ENCODE measurements at places on chromosomes 13 and 19. TPM values are rescaled to one million over a fixed set of nuclear protein-coding genes. Genes with fewer than 3 reads are reported as not detected.

TMEM59L gene
- not detected for total RNA-seq

APOC4 gene
- total RNA-seq: not detected

LRRC63 gene
- under 0.01 TPM for total RNA-seq

SPPL2B gene
- 10.5 TPM for total RNA-seq

DNA sequence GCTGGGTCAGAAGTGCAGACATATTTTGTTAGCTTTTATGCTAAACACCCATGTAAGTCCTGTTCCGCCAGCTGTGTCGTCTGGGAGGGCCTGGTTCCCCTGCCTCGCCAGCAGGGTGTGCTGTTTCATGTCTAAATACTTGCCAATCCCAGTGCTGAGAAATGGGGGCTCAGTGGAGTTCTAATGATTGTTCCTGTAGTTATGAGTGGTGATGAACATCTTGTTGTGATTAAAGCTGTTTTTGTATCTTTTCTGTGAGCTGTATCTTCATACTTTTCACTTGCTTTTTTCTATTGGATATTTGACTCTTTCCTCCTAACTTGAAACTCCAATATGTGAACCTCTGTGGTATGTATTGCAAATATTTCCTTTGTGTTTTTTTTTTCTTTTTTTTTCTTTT, 32.7 kb downstream of the KDM4B start:
- peak; percentile 69 for DNase-seq

DNA sequence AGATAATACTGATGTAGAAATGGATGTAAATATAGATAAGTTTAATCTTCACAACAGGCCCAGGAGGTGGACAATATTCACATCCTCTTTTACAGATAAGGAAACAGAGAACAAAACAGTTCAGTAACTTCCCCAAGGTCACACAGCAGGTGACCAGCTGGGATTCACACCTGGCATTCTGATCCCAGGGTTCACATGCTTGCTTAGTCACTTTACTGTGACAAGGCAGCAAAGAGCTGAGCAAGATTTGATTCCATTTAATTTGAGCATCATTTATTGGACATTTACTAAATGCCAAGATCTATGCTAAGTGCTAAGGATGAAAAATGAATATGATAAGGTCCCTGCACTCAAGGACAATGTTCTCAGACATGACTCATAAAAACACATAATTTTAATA, 94.1 kb upstream of the STARD13 start:
- DNase-seq: peak; percentile 71

DNA sequence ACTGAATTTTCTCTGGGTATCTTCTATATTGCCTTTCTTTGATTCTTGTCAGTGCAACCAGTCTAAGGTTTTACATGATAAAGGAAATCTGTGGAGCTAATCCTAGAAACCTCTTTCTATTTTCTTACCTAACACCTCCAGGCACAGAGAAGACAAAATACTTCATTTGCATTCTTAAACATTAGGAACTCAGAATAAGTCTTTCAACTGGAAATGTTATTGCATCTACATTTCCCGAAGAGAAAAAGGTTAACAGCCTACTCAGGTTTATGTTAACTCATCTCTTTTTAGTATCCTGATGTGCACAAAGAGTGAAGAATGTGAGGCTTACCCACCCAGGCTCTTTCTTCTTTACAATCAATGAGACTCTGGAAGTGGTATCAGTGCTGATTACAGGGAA, 106.7 kb downstream of the PCCA start:
- no peak for DNase-seq

FAAP24 gene
- total RNA-seq: 1.5 TPM

LYL1 gene
- 17.3 TPM for total RNA-seq

ZSWIM9 gene
- 2.2 TPM for total RNA-seq

DNA sequence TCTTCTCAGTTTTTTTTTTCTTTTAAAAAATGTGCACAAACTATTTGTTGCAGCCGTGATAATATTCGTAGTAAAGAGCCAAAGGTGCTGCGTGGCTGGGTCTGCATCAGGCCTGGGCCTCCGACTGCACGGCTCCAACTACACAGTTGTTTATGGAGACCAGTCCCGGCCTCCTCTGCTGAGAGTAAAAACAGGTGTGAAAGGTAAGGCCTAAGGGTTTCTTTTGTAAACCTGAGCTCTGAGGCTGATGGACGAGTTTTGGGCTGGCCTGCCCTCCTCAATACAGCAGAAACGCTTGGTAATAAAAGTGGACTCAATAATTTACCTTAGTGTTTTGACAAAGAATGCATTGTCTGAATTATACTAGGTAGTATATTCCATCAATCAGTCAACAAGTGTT, 3.9 kb downstream of the MBNL2 start:
- no peak for DNase-seq

IZUMO2 gene
- not detected for total RNA-seq

GRCh38 chr19:11380653-11381537, 3.2 kb downstream of the EPOR start:
- peak; percentile 94 for DNase-seq

DNA sequence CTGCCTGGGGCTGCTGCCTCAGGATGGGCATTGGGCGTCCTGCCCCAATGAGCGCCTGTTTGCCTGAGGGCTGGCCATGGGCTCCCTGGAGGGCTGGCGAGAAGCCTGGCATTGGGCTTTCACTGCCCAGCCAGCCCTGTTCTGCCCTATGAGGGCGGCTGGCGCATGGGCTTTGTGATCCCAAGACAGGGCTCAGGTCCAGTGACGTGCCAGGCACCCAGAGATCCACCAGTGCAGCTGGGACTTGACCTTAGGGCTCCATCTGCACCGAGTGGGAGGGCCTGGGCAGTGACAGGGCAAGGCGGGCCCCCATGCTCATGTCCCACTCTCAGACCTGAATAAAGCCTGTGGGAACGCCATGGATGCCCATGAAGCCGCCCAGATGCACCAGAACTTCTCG, 34.3 kb downstream of the MAU2 start:
- DNase-seq: no peak

B3GNT8 gene
- total RNA-seq: 2.2 TPM

DNA sequence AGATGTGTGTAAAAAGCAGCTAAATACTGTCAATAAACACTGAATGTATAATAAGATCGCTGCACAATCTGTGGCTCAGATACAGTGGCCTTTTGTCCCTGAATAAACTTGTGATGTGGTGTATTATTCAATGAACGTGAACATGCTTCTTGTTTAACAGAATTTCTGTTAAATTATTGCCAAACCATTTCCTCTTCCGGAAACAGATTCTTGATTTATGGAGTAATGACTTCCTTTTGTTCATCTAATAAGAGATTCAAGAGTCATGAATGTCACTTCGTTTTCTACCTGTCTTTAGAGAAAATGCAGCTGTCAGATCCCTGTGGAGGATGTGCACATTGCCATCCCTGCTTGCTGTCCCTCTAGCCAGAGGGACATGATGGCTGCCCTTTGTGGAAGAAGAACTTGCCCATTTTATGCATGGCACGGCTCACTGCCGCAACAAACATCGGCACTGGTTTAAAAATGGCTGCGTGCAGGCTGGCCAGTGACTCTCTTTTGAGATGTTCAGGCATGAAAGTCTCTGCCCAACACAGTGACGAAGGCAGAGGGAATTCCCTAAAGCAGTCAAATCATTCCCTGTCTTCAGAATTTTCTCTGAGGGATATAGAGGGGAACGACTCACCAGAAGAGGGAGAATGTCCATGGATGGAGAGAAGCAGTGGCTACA, 3.1 kb upstream of the TNFSF13B start:
- peak; percentile 37 for DNase-seq

ZNF723 gene
- not detected for total RNA-seq

GARIN5A gene
- total RNA-seq: 0.20 TPM

DNA sequence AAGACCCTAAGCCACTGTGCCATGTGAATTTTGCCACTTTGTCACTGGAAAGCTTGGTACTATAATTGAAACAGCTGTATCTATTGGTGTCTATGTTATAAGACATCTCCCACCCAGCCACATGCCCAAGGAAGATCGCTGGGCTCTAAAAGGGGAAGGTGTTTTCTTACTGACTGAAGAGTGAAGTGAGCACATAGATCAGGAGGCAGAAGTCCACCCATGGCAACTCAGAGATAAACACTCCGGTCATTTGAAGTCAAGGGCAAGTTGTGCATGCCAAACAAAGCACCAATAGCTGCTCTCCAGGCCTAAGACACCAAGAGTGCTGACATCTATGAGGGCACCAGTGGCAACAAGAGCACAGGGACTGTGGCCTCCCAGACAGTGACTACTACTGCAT, 153.8 kb downstream of the KCTD12 start:
- no peak for DNase-seq

JAK3 gene
- total RNA-seq: 2.0 TPM

ZNF304 gene
- 10.3 TPM for total RNA-seq

GRCh38 chr13:48485432-48485831, 47.4 kb downstream of the RCBTB2 start:
- DNase-seq: no peak

DNA sequence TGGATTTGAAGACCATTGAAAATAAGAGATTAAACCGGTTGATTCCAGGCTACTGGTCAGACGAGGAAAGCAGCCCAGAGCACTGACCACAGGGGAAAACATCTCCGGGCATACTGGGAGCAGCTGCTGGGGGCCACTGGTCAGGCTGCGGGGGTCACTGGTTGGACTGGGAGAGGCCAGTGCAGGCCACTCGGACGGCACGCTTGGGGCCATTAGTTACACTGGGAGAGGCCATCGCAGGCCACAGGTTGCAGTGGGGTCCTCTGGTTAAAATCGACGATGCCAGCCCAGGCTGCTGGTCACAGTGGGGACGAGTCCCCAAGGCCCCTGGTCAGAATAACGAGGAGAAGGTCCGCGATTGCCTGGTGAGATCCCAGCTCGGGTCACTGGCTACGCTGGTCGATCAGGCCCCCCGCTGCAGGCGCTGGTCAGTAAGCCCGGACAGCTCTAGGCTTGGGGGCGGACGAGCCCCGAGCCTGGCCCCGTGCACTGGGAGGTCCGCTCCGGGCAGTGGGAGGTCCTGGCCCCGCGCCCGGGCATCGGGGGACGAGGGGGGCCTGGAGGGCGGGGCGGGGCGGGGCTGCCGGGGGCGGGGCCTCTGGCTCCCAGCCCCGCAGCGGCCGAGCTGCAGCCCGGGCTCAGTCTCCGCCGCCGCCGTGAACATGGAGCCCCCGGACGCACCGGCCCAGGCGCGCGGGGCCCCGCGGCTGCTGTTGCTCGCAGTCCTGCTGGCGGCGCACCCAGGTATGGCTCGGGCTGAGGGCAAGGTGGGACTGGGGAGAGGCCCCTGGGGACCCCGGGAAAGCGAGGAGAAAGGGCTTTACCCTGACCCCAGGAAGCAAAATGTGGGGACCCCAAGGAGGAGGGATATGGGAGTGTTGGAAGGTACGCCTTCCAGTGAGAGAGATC, at the start of gene BCAM:
BCAM (plus strand) TSS at position 641 of the 909 bp plus-strand sequence; CDS start at position 663, 22 bp downstream.
- peak; percentile 81 for DNase-seq

GRCh38 chr19:1455002-1455335, 5.0 kb downstream of the APC2 start:
- peak; percentile 75 for DNase-seq

KIR3DL2 gene
- not detected for total RNA-seq

PEAK3 gene
- 0.20 TPM for total RNA-seq

DNA sequence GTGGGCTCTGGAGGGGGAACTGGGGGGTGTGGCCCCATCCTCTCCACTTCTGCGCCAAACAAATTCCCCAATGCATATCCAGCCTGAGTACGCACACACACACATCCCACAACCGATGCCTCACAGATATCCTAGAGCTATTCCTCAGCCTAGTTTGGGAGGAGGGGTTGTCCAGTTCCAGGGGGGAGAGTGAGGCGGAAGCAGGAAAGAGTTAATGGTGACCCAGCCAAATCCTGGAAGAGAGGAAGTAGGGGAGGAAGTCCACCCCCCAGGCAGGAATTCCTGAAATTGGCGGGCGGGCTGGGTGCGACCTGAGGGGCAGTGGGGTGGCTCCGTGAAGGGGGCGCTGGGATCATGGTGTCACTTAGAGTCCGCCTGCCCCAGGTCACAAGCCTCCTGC, 897 bp downstream of the GPR4 start:
- no peak for DNase-seq

DPF1 gene
- 0.22 TPM for total RNA-seq

ERICH6B gene
- not detected for total RNA-seq

DNA sequence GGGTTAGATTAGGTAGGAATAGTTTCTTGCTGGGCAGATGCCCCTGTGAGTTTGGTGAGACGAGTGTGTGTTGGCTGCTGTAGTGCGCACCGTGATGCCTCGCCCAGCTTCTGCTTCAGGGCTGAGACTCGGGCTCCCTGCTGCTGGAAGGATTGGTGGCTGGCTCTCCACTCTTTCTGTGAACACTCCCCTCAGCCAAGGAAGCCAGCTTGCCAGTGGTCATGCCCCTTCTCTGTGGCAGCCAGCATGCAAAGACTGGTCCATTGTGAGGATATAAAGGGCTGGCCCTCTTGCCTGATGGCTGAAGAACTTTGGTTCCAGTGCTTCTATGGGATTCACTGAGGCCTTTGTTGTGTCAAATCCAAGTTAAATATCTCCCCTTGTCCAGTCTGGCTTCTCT, 2.9 kb upstream of the HTR2A start:
- no peak for DNase-seq

HDGFL2 gene
- 39.0 TPM for total RNA-seq

- DNase-seq: no peak
Measured at GRCh38 chr13:99977912-99978798, 3.4 kb upstream of the ZIC2 start.

DNA sequence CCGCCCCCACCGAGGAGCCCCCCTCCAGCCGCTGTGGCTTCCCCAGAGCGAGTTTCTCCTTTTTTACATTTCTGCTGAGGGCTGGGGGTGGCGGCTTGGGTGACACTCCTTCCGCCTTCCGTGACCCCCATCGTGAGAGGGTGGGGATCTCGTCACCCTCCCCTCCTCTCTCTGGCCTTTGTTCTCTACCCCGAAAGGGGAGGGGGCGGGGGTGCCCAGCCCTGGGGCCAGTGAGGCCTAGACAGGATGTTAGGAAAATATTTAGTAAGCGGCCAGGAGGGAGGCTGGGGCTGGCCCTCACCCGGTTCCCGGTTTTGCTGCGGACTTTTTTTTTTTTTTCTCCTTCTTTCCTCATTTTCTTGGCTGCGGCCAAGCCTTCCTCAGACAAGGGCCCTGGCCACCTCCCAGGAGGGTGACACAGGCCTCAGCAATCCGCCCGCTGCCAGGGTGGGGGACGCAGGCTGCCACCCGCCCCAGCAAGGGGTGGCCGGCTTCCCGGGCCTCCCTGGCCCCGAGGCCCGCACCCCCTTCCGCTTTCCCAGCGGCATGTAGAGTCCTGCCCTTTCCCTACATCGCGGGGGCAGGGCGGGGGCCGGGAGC, 3.9 kb downstream of the MIDN start:
- DNase-seq: peak; percentile 80

- peak; percentile 63 for DNase-seq
Measured at GRCh38 chr19:44757057-44757734, 8.7 kb downstream of the BCL3 start.

CBY2 gene
- total RNA-seq: not detected

GRCh38 chr13:50677687-50678463, 165.6 kb downstream of the DLEU7 start:
- peak; percentile 56 for DNase-seq

GRCh38 chr13:27379694-27380641, 44.5 kb upstream of the GTF3A start:
- peak; percentile 57 for DNase-seq

DNA sequence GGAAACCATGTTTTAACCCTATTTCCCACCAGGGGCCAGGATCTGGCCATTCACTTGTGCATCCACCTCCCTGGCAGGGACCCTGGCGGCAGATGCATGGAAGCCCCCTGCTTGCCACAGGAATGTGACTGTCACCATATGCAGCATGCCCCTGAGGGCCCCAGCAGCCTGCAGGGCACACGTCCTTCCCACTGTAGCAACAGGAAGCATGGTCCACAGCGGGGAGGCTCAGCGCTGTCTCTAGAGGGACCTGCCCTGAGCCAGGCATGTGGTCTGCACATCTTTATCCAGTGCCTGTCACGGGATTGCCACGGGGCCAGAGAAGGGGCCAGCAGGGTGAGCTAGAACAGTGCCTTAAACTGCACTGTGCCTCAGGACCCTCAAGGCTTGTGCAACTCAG, 34.9 kb upstream of the MCF2L start:
- no peak for DNase-seq
